ENCODE measurements at places on chromosomes 16 and 17.

- no peak for DNase-seq
Measured at GRCh38 chr16:48503779-48504178, 106.2 kb downstream of the N4BP1 start.

GRCh38 chr16:57640612-57641011 is 12.2 kb downstream of the ADGRG1 start:
- DNase-seq: no peak

DNA sequence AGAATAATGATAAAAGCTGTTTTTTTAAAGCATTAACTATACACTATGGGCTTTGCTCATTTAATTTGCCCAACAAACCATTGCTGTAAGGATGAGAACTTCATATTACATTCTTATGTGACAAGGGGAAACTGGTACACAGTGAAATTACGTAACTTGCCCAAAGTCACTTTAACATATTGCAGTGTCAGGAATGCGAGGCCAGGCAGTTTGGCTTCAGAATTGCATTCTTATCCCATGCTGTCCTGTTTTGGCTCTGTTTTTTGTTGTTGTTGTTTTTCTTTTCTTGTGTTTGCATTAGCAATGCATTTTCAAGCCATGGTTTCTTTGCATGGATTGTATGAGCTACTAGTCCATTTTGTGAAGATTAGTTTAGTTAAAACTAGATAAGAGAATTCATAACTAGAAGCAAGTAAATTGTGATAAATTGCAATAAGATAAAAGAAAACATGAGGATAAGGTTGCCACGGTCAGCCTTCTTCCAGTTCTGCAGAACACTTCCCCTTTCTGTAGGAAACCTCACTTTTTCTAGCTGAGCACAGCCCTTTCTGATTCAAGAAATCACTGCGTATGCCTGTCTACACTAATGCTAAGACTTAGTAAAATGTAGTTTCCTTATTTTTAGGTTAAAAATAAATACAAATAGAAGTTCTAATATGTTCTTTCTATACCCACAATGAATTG is 221.3 kb upstream of the KCNJ16 start:
- DNase-seq: no peak

DNA sequence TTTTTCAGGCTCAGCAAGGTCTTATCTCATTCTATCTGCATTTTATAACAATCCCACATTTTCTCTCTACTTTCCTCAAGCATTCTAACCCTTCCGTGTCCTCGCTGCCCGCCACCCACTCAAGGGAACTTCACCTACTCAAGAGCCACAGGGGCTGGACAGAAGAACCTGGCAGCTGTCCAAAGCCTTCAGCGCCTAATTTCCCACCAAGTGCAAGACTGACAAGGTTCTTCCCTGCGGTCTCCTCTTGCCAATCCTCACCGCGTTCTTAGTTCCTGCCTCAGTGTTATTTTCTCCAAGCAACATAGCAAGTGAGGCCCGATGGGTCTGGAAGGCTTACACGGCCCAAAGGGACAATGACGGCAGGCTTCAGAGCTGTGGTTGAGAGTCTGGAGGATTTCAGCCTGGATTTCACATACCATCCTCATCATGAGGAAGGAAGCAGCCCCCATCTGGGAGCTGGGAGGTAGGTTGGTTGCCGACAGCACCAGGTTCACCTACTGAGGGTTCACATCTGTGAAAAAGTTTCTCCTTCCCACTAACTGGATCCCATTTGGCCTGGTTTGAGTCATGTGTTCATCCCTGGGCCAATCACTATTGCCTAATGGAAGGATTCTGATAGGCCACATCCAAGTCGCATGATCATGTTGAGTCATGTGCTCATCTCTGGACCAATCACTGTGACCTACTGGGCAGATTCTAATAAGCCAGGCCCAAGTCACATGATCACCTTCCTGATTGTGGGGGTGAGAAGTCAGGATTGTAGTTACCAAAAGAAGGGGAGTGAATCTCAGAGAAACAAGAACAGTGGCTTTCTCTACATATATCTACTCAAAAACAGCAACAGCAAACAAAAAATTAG is 108.2 kb downstream of the N4BP1 start:
- DNase-seq: no peak

GRCh38 chr16:29972500-29972899 is 1.2 kb upstream of the TAOK2 start:
- no peak for DNase-seq

DNA sequence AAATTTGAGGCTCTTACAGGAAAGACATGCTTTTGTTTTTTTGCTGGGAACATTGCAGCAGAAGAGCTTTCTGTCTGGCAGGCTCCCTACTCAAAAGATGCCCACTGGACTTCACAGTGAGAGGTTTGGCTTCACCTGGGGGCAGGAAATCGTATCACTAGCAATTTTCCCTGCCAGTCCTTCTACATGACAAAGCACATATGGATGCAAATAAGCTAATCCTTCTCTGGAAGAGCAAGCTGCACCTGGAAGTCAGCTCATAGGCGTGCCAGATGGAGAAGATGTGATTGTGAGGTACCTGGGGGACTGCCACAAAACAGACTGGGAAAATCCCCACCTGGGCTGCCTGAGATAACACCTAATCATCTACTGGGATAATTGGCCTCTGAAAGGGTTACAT is 195.0 kb upstream of the CPHXL start:
- DNase-seq: no peak

DNA sequence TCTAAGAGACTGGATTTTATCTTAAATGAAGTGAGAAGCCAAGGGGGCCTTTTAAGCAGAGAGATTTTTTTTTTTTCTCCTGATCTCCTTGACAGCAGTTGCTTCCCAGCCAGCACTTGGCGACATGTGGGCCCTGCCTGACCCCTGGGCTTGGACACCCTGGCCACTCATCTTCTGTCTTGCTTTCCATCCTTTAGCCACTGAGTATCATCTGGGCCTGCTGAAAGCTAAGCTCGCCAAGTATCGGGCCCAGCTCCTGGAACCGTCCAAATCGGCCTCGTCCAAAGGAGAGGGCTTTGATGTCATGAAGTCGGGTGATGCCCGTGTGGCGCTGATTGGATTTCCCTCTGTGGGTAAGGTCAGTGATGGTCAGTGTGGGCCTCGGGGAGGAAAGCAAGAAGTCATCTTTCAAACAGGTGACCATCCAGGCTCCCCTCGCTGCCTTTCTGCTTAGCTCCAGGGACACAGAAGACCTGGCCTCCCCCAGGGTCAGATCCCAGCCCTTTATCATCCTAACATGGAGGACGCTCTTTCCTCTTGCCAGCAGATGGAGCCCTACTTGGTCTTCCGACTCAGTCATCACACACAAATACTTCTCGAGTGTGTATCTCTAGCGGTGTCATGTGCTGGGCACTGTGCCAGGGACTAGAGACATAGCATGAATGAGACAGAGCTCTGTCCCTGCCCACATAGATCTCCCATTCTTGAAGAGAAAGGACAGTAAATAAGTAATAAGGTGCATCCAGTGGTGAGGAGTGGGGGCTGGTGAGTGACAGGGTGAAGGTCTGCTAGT is 6.1 kb downstream of the DRG2 start:
- DNase-seq: no peak

DNA sequence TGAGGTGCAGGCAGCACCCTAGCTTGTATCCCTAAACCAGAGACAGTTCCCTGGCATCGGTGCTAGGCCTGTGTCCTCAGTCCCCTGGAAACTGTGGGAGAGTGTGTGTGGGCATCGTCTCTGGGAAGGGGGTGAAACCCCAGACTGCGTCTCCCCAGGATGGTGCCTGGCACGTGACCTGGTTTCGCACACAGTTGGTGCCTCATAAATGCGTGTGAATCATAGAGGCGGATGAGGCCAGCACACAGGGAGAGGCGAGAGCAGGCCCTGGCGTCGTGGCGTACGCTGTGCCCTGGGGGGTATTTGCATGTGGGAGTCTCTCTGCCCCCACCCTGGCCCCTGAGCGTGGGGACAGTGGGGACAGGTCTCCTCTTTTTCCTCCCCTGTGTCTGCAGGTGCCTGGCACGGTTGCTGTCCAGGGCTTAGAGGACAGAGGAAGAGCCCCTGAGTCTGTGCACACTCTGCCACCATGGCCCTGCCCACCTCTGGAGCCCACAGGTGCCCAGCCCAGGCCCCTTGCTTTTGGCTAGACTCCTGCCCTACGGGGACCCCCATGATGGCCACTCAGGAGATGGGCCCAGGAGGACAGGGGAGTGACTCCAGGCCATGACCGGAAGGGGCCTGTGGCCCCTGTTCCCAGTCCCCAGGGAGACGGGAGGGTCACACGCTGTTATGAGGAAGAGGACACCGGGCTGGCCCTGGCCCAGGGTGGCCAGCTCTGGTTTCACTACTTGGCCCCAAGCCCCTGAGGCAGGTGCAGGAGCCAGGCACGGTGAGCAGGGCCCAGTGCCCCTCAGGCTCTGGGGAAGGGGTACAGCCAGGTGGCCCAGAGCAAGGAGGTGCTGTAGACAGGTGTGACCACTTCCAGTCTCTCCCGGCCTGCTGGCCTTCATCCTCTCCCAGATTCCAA is 1.3 kb upstream of the FSCN2 start:
- DNase-seq: no peak

GRCh38 chr17:17253406-17253805 is 16.4 kb upstream of the FLCN start:
- DNase-seq: no peak

DNA sequence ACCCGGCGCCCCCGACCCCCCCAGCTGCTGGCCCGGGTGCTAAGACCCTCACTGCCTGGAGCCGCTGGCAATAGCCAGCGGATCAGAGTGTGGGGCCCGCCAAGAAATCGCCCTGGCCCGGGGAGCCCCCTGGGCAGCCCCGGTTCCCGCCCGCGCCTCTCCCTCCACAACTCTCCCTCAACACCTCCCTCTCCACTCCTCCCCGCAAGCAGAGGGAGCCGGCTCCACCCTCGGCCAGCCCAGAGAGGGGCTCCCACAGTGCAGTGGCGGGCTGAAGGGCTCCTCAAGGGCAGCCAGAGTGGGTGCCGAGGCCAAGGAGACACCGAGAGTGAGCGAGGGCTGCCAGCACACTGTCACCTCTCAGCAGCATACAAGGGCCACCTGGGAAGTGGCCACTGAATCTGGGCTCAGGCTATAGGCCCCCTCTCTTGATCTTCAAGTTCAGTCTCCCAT is 385.5 kb downstream of the SEC14L1 start:
- peak; percentile 26 for DNase-seq

- no peak for DNase-seq
Measured at GRCh38 chr17:64627797-64628196, 34.3 kb downstream of the SMURF2 start.

GRCh38 chr17:64196601-64197000 is 66.5 kb downstream of the TEX2 start:
- no peak for DNase-seq

- DNase-seq: no peak
Measured at GRCh38 chr17:21031756-21032396, 10.9 kb downstream of the USP22 start.

GRCh38 chr17:8366231-8366630 is 10.3 kb downstream of the KRABD2 start:
- no peak for DNase-seq

GRCh38 chr16:48121276-48121675 is 34.5 kb downstream of the ABCC12 start:
- DNase-seq: no peak

DNA sequence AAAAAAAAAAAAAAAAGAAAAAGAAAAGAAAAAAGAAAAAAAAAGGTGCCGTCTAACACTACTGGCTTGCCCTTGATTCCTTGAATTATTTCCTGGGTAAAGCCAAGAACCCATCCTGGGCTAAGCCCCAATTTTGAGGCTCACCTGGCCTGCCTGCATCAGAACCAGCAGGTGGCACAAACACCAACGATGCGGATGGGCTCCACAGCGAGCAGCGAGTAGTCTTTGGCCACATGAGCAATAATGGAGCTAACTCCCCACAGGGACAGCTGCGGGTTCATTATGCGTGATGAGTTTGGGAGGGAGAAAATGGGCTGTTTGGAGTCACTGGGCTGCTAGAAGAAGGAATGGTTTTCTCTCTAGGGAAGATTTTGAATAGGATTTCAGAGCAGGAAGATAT is 91.1 kb downstream of the ASIC2 start:
- DNase-seq: no peak

DNA sequence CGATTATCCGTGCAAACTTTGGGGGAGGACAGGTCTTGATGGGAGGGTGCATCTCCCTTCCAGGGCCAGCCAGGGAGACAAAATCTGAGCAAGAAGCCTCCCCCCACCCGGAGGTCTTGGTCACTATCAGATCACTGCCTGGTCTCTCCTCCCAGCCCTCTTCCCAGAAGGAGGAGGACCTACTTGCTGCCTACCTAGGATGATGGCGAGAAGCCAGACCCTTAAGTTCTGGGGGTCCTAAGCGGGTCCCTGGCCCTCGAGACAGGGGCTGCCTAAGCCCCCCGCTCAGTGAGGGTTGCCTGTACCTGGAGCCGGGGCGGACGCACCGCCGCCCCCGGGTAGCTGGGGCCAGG is 4.6 kb downstream of the TSPOAP1 start:
- DNase-seq: no peak

- no peak for DNase-seq
Measured at GRCh38 chr17:17111401-17112393, 69.4 kb downstream of the MPRIP start.

DNA sequence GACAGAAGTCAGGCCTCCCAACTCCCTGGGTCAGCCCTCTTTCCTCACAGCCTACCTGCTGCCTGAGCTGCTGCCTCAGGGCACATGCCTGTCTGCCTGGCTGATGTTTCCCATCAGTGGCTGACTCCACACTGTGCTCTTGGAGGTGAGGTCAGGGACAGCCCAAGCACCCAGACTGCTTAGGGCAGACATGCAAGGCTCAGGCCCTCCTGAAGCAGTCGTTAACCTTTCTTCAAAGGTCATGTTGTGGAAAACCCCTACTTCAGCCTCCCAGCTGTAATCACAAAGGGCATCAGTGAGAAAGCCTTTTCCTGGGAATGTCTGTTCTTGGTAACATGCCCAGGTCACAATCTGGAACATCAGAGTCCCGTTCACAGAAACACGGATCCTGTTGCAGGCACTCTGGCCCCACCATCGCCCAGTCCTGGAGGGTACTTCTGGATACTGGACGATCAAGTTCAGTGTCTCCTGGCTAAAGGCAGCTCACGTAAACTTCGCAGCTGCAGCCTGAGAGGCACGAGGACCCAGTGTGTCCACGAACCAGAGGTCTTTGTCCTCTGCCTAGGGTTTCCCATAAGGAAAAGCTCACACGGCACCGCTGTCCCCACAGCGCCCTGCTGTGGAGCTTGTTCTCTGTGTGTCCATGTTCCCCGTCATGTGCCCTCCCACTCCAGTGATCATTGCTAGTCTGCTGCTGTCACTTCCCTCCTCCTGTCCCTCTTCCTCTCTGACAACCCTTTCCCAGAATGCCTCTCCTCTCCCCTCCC is 54.9 kb downstream of the GNAO1 start:
- DNase-seq: no peak

GRCh38 chr17:11986942-11987329 is 10.3 kb downstream of the ZNF18 start:
- DNase-seq: no peak

GRCh38 chr16:3215601-3216262 is 19.2 kb downstream of the ZNF200 start:
- peak; percentile 39 for DNase-seq

GRCh38 chr16:68022278-68022727 is 729 bp downstream of the DDX28 start:
- DNase-seq: no peak

- no peak for DNase-seq
Measured at GRCh38 chr17:311119-311782, 41.4 kb downstream of the RPH3AL start.

GRCh38 chr17:39926588-39927100 is 757 bp downstream of the ORMDL3 start:
- peak; percentile 60 for DNase-seq

GRCh38 chr17:57016764-57017116 is 38.8 kb downstream of the SCPEP1 start:
- DNase-seq: no peak
